ENCODE measurements at places on chromosomes 2 and 18.
A peak's percentile ranks its signal among the peaks of the same experiment; 100 is the strongest.

- DNase-seq = peak; percentile 25
These were observed 33.0 kb upstream of the PTH2R start for GRCh38 chr2:208373460-208374089.

DNA sequence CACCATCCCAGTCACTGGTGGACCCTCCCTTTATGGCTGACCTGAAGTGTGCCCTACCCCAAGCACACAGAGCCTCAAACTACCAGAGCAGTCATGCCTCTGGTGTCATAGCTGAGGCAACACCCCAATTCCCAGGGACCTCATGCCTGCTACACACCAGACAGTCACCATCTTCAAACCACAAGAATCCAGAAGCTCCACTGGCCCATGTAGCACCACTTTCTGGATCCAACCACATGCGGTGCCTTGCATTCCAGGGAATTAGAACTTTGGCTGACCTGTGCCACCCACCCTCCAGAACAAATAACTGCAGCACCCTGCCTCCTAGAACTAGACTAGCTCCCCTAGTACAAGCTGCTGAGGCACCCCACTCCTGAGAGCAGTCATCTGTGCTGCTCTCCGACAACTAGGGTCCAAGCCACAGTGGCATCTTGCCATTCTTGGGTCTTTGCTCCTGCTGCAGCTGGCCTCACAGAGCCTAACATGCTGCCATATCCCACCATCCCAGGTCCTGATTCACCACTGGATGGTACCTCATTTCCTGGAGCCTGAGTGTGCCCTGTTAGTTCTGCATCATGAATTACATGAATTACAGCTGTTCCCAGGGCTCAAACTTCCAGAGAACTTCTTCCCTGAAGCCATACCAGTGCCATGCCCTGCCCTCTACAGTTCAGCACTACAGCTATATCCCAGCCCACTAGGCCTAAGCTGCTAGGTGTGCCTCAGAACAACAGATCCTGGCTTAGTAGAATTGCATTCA lies 243.8 kb upstream of the CHST9 start:
- no peak for DNase-seq

DNA sequence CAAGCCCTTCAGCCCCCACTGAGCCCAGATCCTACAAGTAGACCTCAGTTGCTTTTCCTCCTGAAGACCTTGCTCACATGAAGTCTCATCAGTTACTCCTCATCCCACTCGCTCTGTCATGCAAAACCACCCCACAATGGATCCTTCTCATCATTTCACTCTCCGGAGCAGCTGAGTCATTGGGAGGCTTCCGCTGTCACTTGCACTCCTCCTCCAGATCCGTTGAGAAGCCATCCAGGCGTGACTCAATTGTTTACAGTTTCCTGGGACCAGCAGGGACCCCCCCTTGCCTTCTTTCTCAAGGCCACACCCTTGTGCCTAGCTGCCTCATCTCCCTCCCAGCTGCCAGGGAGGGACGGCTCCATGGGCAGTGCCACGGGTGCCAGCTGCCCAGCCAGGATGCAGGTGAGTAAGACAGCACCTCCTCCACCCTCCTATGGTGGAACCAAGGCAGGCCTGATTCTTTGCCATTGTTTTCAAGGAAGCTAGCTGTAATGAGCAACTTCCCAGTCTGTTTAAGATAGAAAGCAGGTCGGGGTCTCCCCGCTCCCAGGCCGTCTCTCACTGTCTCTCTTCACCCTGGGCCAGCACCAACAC lies 16.3 kb downstream of the GPR55 start:
- peak; percentile 86 for DNase-seq

GRCh38 chr2:18959952-18960717 lies 370.8 kb upstream of the NT5C1B start:
- DNase-seq = no peak

DNA sequence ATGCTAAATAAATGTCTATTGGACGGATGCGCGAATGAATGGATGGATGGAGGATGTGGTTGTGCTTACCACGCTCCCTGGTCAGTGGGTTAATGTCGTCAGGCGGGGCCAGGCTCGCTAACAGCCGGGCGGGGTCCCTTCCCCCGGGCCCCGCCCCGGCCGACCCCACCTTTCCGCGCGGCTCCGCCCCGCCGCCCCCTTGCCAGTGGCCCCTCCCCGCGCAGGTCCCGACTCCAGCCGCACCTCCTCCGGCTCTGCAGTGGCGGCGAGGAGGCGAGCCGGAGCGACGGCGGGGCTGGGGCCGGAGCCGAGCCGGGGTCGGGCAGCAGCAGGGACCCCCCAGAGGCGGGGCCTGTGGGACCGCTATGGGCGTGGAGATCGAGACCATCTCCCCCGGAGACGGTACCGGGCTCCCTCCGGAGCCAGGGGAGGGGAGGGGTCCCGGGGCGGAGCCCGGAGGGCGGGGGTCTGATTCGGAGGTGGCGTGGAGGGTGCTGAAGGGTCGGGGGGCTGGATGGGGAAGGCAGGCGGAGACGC lies at the start of gene FKBP1B:
TSS of gene FKBP1B (plus strand) at position 257 of the 537 bp plus-strand sequence. CDS start at position 366, 109 bp downstream.
- DNase-seq = peak; percentile 61

- no peak for DNase-seq
These were observed 4.0 kb downstream of the RNMT start for GRCh38 chr18:13730481-13730880.

- DNase-seq = no peak
These were observed 79.6 kb downstream of the STPG4 start for GRCh38 chr2:47075361-47076125.

GRCh38 chr2:144509001-144509878 lies 10.7 kb downstream of the ZEB2 start:
- no peak for DNase-seq

DNA sequence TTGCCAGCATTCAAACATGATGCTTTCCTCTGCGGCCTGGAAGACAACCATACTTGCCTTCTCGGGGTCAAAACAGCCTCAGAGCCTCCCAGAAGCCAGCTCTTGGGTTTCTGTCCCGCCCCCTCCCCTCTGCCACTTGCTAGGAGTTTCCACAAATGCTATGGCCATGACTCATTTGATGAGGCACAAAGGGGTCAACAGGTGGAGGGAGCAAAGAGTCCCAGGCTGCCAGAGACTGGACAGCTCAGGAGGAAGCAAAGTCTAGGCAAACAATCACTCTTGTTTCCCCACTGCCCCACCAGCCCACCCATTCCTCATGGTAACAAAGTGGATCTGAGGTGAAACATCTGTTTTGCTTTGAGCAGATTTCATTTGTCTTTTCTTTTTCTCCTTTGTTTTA lies 551.1 kb downstream of the TNS1 start:
- no peak for DNase-seq

DNA sequence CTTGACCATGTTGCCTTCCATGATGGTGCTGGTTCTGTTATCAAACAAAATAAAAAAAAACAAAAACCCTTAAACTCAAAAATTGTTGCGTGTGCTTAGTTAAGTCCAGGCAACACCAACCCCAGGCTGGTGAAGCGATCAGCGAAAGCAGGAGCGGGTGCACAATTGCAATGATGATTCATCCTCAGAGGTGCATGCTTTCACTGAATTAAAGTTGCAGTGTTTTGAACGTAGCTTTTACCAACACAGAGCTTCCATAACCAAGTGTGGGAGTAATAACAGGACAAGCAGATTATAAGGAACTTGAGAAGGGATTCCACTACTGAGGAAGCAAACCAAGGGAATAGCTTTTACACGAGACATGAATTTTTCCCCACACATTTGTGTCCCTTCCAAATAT lies 39.7 kb upstream of the RAPH1 start:
- no peak for DNase-seq

DNA sequence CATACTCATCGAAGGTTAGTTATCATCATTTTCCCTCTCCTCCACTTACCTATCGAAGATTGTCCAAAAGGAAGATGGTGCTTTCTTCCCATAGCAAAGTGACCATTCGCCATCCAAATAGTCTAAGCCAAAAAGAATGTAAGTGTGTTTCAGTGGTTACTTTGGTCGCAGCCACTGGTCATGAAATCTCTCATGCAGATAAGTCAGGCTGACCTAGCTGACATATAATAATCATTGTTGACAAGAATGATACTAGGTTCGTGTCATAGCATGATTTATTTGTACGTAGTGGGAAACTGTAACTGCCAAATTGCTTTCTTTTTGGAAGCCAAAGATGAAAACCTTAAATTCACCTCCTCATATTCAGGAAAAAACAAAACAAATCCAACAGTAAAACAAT lies 89.6 kb upstream of the PMAIP1 start:
- no peak for DNase-seq

- DNase-seq = no peak
These were observed 57.2 kb downstream of the MAP4K3 start for GRCh38 chr2:39379643-39380524.

GRCh38 chr2:168416555-168416954 lies 39.5 kb upstream of the CERS6 start:
- no peak for DNase-seq

GRCh38 chr2:59589881-59590280 lies 963.6 kb downstream of the BCL11A start:
- DNase-seq = no peak

GRCh38 chr2:160292225-160292624 lies 92.2 kb upstream of the ITGB6 start:
- no peak for DNase-seq

DNA sequence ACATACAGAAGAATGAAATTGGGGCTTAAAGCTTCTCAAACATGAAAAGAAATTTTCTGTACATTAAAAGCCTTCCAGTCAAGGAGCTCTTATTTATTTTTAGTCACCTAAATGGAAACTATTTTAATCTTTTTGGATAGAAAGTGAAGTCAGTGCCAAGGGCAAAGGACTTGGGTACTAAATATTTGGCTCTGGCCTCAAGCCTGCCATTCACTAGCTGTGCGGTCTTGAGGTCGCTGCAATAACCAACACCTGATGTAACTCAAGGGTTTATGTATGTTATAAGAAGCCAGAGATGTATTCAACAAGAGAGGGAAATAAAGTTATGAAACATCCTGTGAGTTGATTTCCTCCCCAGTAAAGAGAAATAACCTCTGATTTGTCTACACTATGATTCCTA lies 49.5 kb upstream of the LRATD1 start:
- no peak for DNase-seq

- peak; percentile 73 for DNase-seq
These were observed at the start of gene DNMT3A for GRCh38 chr2:25341753-25342371. Gene DNMT3A, minus strand, starts transcription at chr2:25341925. Its CDS starts 27,941 bp downstream, at chr2:25313984.

- DNase-seq = no peak
These were observed 130.0 kb downstream of the EPHA4 start for GRCh38 chr2:221442128-221442527.

DNA sequence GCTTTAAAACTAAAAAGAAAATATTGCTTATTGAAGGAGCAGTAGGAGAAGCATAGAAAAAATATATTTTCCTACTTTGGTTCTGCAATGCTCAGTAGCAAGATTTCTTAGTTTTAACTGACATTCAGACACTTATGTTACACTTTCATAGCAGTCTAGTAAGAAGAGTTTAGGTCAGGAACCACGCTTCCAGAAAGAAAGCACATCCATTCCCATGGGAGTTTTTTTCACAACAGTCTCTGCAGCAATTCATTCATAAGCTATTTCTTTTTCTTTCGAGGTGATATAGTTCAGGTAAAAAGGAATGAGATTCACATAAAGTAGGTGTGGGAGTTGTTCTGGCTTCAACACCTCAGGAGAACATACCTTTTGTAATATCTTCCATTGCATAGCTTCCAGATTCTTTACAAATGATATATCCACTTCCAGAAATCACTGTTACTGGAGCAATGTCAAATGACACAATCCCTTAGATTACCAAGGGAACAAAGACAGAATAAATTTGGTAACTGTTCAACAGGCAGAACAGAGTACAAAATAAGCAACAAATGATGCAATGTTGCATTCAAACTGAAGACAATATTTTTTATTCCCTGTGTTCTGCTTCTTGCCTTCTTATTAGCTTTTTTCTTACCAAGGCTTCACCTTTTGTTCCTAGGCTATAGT lies 95.2 kb upstream of the GULP1 start:
- no peak for DNase-seq

- DNase-seq = no peak
These were observed 54.1 kb downstream of the PXDN start for GRCh38 chr2:1690056-1690775.

DNA sequence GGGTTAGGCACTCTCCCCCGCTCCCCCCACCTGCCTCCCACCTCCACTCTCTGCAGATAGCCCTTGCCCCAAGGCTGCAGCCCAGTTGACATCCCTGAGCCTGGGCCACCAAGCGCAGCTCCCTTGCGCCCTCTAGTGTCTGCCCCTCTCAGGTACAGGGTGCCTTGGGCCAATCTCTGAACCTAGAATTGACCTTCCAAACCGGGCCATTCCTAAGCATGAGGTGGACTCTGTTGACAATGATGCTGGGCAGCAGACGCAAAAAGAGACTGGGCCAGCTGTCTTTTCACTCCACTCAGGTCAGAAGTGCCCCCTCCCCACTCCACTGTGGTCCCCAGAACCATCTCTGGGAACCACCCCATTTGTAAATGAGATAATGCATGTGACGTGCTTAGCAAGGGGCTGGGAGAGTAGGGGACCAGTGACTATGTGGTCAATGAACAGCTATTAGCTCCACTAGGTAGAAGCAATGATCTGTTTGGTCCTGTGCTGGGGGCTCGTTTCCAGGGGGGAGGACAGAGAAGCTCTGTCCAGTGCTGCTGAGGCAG lies 43.3 kb upstream of the PLB1 start:
- peak; percentile 90 for DNase-seq

- DNase-seq = no peak
These were observed 9.1 kb downstream of the CNNM4 start for GRCh38 chr2:96769814-96770213.

- no peak for DNase-seq
These were observed 140.5 kb downstream of the LRP2 start for GRCh38 chr2:169221745-169222369.

- DNase-seq = no peak
These were observed 13.8 kb downstream of the NRXN1 start for GRCh38 chr2:51018145-51018544.

DNA sequence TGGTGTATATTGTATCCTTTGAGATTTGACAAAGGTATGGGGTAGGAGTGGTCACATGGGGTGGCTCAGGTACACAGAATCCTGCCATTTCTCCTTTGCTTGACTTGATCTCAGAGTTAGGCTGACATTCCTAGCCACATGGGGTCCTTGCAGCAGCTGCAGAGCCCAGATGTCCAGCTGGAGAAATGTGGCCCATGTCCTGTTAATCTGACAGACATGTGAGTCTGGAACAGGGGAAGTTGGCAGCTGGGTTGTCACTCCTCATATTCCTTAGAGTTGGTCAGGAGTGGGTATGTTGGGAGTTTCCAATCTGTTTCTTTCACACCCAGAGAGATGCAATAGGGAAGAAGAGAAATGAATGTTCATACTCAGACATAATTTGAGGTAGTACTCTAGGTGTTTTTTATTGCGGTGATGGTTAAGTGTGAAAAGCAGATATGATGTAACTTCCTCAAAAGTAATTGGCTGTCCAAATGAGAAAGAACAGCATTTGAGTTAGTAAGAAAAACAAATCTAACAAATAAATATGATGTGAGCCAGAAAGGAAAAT lies 402.6 kb upstream of the MEIS1 start:
- DNase-seq = no peak

DNA sequence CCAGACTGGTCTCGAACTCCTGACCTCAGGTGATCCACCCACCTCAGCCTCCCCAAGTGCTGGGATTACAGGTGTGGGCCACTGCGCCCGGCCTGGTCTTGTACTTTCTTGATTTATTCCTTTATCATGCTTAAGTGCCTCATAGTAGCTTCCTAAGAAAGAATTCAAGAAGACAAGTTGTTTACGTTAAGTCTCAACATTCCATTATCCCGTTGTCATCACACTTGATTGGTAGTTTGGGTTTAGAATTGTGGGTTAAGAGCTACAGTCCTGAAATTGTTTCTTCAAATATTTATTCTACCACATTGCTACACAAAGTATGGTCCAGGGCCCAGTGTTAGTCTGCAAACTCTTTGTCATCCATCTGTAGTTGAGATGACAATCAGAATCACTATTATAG lies 194.0 kb downstream of the VWC2L start:
- DNase-seq = no peak

- DNase-seq = no peak
These were observed 113.9 kb upstream of the LTBP1 start for GRCh38 chr2:32832821-32833220.
